ENCODE measurements at places on chromosomes 12 and 14.

DNA sequence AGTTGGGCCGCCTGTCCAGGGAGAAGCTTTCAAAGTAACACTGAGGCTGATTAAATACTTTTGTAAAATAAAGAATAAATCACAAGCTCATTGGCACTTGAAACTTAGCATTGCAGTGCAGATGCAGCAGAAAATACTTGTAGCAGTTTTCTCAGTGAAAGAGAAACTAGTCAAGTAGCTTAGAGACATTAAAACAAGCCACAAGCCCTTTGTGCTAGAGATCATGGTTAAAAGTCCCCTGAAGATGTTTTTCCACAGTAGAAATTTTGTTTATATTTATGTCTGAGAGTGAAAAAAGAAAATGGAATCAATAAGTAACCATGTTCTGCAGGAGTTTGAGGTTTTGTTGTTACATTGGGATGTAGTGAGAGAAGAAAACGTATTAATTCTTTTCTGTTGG lies 5.9 kb downstream of the PSEN1 start:
- no peak for DNase-seq

GRCh38 chr14:37869633-37870032 lies 274.2 kb downstream of the TTC6 start:
- no peak for DNase-seq

DNA sequence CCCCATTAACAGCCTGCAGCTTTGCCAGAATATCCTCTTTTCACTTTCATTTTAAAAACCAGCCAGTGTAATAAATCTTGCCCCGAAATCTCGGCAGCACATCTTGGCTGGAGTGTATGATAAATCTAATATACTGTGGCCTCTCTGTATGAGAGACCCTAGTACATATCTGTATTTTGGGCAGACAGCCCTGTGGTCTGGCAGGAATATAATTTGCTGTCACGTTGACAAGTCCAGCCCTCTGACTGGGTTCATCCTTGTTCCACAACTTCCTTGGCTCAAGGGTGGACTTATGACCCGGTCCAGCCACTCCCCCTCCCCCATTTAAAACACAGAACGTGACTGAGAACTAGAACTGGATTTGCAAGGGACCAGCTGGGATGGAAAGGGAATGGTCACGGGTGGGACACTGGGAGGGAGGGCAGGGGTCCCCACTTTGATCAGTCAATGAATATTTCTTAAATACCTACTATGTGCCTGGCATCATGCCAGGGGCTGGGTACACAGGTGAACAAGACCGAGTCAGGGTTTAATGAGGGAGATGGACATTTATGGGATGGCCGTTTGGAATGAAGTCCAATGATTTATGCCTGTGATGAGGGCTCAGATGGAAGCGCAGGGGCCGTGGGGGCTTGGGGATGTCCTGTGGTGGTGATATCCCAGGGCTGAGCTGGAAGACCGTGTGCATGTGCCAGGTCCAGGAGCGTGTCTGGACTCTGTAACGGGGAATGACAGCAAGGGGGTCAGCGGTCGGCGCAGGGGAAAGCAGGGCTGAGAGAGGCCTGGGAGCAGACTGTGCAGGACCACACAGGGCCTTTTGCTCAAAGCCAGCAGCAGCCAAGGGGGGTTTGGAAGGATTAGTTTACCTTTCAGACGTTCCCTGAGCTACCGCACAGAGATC lies 190.5 kb downstream of the PHETA1 start:
- no peak for DNase-seq

DNA sequence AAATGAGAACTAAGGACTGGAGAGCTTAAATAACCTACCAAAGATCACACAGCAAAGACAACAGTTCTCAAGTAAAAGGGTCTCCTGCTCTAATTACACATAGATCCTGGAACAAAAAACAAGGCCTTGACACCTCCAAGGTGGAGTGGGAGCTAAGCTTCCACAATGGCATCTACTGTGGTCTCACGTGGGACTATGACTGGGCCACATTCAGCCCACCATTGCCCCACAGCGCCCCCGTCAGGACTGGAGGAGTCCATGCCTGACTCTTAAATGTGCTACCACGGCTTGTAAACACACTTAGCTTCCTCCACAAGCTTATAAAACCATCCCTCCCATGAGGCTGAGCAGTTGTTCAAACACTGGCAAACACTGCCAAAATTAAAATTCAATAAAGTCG lies 88.5 kb downstream of the GCH1 start:
- no peak for DNase-seq

DNA sequence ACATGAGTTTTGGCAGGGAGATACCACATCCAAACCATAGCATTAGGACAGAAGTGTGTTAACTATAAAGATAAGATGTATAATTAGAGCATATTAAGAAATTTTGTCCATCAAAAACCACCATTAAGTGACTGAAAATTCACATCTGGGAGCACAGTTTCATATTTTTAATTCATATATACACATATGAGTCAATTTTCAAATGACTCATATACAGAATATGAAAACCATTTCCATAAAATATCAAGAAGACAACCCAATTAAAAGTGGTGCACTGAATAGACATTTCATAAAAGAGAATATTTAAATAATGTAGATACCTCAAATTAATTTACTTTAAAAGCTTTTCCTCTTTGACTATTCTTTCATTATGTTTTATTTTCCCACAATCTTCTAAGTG lies 25.3 kb downstream of the MUCL1 start:
- DNase-seq, result no peak
